ENCODE measurements at places on chromosomes 7 and 10.

DNA sequence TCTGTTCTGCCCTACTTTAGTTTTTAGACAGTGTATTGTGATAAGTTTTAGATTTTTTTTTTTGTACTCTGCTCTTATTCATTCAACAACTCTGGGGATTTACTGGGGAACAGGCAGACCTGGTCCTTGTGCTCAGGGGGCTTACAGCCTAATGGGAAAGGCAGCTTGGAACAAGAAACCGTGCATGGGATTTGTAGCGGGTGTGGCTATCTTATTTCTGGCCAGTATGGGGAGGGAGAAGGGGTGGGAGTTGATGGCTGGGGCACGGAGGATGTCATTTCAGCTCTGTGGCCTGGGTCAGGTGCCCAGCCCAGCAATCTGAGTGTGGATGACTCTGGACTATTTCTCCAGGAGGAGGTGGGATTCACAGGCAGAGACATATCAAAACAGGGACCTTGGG, 47.0 kb downstream of the GRK5 start:
- DNase-seq: no peak

- DNase-seq: no peak
Observed at GRCh38 chr7:157707983-157708918, 371.4 kb downstream of the DNAJB6 start.

DNA sequence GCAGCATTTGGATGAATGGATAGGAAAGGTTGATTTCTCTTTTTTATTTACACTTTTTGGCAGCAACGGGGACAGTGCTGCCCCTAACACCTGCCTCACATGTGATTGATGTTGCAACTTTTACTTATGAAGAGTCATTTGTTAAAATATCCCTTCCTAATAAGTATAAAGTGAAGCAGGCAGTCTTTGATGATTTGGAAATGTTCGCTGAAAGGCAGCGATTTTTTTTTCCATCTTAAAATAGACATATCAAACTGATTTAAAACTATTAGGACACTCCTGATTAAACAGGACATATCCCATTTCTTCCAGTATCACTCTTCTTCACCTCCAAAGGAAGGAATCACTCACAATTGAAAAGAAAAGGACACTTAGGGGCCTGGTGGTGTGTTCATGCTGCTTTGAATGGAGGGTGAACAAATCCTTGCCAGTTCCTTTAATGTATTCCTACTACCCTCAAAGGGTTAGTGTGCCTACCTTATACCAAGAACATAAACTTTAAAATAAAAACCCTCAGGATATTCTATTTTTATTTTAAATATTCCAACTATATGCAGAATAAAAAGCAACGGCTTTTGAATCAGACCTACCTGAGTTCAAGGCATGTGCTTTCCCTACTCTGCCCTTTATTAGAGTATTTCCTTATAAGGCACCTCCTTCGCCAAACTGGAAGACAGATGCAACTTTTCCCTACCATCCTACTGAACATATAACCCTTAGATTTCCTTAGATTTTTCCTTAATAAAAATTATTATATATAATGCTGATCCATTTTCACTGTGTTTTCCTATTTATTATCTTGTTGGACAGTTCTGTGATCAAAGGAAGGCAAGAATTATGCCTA, 1.1 kb downstream of the ADK start:
- DNase-seq: no peak

DNA sequence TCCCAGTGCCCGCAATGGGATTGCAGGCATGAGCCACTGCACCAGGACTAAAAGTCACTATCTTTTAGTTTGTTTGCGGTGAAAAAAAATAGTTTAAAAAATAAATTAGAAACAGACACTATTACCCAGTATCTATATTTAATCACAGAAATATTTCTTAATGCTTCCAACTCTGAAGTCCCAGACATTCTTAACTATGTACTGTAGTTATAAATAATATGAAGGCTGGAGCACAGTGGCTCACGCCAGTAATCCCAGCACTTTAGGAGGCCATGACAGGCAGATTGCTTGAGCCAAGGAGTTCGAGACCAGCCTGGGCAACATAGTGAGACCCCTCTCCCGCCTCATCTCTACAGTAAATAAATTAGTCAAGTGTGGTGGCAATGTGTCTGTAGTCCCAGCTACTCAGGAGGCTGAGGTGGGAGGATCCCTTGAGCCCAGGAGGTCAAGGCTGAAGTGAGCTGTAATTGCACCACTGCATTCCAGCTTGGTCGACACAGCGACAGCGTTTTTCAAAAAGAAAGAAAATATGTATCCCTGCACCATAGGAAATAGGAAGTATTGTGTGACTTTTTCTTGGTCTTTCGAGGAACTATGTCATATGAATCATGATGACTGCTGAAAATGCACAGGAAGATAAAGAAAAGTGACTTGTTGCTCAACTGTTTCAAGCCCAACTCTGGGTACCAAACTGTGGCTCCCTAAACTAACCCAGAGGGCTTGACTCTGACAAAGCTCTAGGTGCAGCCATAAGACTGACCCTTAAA, 74.9 kb upstream of the STEAP1B start:
- no peak for DNase-seq

GRCh38 chr10:125097409-125098070, 62.8 kb downstream of the CTBP2 start:
- DNase-seq: no peak

DNA sequence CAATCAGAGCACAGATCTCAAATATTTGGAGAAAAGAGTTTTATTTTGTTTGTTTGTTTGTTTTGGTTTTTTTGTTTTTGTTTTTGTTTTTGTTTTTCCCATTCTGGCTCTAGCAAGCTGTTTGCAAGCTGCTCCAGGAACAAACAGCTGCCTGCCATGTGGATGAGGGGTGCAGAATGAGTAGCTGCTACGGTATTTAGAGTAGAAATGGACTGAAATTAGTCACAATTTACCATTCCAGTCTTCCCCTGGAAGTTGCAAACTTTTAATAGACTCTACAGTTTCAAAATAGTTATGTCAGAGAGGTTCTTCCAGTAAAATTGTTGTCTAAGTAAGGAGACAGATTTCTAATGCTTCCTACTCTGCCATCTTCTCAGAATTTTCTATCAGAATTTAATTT, 27.1 kb upstream of the TAS2R16 start:
- DNase-seq: no peak

- no peak for DNase-seq
Observed at GRCh38 chr7:95517870-95518269, 32.1 kb downstream of the ASB4 start.

GRCh38 chr7:130356121-130356875, 11.7 kb downstream of the CPA5 start:
- peak; percentile 27 for DNase-seq

GRCh38 chr7:77459311-77459726, 43.2 kb upstream of the GSAP start:
- no peak for DNase-seq

DNA sequence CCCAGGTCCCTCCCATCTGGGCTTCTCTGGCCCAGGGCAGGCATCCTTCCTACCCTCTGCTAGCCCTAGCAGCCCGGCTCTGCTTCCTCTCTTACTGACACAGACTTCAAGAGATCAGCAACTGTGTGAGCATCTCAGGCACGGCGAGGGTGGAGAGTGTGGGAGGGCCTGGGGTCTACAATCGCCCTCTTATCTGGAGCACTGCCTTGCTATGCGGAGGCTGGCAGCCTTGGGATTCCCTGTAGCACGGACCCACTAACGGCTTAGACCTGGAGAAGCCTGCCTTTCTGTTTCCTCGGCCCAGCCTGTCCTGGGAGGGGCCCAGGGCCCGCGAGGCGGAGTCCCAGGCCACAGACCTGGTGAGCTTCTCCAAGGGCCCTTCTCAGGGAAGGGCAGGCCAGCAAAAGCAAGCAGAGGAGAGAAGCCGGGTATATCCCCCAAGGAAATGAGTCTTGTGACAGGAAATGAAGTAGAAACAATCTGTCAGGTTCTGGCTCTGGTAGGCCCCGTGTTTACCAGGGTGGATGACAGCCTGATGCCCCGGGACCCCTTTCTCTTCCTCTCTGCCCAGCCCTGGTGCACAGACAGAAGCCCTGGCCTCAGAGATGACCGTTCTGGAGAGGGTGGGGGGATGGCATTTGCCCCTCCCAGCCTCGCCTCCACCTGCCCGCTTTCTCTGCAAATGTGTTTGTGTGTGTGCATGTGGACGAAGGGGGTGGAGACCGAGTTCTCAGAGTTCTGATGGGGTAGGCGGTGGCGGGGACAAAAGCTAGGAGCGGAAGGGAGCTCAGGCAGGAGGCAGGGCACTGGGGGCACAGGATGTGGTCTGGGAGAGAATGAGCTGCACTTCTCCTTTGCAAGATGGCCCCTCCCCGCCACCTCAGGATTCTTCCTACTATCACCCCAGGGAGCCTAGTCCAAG, 2.5 kb downstream of the LRCH4 start:
- no peak for DNase-seq

DNA sequence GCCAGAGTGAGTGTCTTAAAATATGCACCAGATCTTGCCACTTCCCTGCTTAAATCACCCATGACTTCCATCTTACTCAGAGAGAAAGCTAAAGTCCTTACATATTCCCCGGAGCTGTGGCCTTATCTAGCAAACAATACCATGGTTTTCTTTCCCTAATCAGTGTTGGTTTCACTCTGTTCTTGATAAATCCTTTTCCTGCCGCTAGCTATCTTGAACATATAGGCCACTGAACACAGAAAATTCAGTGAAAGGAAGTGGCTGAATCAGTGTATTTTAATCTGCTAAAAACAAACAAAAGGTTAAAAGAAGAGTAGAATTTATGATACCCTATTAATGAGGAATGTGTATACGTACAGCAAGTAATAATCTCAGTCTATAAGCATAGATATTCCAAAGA, 42.0 kb upstream of the JAZF1 start:
- no peak for DNase-seq

DNA sequence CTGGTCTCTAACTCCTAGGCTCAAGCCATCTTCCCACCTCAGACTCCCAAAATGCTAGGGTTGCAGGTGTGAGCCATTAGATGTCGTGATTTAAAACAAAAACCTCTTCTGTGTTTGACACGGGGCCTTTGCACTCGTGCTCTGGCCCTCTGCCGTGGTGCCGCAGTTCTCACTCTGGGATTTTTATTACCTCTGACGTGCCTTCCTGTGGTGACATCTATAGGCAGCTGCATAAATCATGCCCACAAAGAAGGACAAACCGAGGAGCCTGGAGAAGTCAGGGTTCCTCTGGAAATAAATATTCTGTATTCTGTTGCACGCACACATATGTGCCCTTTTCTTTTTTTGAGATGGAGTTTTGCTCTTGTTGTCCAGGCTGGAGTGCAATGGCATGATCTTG, 25.9 kb upstream of the OCM start:
- no peak for DNase-seq

GRCh38 chr10:604716-605631, 84.5 kb downstream of the DIP2C start:
- no peak for DNase-seq

DNA sequence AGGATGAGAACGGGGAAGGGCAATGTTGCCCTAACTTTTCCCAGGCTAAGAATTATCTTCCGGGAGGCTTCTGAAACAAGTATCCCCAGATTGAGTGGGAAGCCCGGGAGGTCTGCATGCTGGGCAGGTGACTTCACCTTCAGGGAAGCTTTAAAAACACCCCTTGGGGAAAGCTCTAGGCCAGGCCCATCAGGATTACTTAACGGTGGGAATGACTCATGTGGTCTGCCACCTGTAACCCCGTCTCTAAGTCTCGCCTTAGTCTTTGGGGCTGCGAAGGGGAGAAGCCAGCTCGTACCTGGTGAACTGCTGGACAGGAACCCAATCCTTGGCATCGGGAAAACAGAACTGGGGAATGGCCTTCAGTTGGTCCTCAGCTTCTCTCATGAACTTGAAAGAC, 80.1 kb upstream of the MKRN1 start:
- DNase-seq: no peak

DNA sequence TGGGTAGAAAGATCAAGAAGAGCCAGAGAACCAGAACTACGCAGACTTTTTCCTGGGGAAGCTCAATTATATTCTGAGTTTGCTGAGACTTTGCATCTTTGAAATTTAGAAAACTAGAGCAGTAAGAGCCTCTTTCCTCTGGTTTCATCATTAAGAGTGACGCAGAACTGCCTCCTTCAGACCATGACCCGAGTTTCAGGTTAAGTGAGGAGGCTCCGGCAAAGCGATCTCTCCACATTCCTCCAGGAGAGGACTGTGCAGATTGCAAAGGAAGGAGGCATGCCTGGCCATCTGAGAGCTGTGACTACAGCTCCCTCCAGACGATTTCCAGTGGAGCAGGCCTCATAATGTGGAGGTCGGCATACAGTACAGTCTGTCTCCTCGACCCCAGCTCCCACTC, 115.8 kb upstream of the LANCL2 start:
- DNase-seq: no peak

- DNase-seq: peak; percentile 84
Observed at GRCh38 chr10:77846718-77847311, 79.7 kb downstream of the DLG5 start.

GRCh38 chr7:111832174-111832573, 269.9 kb upstream of the IMMP2L start:
- no peak for DNase-seq

DNA sequence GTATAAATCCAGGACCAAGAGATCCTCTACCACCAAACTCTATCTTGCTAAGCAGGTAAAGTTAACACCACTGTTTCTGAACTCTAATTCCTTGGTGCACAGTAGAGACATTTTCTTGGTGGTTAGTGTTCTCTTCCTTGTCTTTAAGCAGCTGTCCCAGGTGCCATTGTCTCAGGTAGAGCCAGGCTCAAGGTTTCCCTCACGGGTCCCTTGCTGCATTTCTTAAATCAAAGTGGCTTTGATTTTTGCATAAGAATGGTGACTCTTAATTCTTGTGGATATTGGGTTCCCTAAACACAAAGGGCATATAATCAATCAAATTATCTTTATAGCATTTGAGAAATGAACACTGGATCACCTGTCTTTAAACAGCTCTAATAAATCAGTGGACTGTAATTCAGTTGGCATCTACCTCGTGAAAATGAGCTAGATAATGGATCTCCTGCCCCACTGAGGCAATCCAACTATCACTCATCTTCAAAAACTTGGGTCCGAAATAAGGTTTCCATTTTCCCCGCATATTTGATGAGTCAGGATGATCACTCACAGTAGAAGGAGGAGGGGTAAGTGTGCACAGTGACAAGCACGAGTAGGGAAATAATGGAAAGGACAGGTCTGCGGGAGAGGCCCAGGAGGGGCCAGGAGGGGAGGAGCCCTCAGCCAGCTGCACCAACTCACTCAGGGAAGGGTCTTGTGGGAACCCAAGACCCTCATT, 2.4 kb downstream of the ABCC2 start:
- DNase-seq: no peak

DNA sequence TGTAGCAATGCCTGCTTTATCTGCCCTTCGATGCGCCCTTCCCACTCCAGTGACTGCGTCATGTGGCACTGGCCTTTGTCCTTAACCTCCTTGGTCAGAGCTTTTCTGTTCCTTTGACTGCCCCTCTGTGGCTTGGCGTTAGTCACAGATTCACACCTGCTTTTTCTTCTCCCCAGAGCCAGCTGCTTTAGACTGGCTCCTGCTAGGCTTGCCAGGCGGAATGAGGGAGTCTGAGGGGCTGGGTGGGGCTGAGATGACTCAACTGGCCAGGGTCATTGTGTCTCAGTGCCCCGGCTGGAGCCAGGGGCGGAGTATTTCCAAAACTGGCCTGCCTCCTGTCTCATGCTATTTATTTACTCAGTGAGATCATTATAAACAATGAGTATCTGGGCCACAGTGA, 194.1 kb downstream of the EMX2 start:
- no peak for DNase-seq
